HS-27A (cell line): ENCODE measurements at places on chromosomes 4 and X.

GRCh38 chrX:72078411-72078810, 53.3 kb downstream of the RTL5 start:
- DNase-seq = no peak

DNA sequence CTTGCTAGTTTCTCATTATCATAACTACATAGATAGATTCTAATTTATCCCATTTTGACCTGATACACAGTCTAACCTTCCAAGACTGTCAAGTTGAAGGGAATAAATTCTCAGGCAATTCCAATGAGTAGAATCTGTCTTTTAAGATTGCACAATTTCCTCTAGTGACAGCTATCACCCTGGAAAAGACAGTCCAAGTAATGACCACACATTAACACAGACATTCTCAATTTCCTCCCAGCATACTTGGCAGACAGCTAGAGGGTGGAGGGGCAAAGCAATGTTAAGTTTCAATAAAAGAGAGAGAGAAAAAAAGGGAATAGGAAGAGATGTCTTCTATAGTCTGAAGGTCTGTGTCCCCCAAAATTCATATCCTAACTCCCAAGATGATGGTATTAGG, 234.7 kb downstream of the LDB2 start:
- no peak for DNase-seq

GRCh38 chr4:90299373-90299772, 172.2 kb downstream of the CCSER1 start:
- DNase-seq = no peak

GRCh38 chr4:54433686-54434085, 204.6 kb downstream of the PDGFRA start:
- DNase-seq = no peak

DNA sequence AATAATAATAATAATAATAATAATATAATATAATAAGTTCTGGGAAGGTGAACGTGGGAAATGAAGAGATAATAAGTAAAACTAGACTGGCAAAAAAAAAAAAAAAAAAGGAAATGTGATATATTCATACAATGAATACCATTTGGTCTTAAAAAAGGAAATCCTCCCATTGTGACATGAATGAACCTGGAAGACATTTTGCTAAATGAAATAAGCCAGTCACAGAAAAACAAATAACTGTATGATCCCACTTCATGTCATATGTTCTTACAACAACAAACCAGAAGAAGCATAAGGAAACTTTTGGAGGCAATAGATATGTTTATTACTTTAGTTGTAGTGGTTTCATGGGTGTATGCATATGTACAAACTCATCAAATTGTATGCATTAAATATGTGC, 63.1 kb downstream of the ATP11C start:
- DNase-seq = no peak

DNA sequence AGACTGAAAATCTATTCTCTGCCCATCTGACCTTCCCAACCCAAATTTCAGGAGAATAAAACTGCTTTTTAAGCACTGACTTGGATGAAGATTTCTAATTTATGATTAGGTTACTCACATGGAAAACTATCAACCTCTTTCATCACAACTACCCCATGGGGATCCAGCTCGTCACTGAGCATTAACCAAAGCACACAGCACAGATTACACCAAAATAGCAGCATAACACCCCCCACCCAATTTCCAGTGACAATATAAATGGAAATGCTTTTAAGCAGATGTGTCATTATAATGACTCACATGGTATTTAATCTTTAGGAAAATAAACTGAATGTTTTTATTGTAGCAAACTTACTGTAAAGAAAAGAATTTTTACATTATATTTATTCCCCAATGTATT, 9.7 kb downstream of the SERTM2 start:
- no peak for DNase-seq

GRCh38 chr4:153825691-153826090, 36.8 kb upstream of the SFRP2 start:
- no peak for DNase-seq

DNA sequence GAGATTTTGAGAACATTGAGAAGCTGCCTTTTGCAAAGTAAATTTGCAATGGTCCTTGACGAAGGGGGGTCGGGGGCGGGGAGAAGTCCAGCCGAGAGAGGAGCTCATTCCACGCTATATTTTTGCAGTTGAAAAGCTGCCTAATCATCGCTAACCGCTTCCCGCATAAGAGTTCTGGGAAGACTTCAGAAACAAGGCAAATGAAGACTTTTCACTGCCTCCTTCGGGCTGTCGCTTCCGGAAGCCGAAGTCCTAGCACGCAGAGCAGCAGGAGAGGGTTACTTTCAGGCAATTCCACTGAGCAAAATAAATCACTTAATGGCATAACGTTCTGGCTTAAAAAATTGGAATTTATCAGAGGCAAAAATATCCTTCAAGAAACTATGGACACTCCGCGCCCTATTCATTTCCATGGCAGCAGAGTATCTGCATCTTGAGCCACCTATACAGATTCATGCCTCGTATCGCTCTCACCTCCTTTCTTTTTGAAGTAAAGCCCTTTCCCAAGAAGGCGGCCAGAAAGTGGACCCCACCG, 2.6 kb upstream of the LRAT start:
- no peak for DNase-seq

DNA sequence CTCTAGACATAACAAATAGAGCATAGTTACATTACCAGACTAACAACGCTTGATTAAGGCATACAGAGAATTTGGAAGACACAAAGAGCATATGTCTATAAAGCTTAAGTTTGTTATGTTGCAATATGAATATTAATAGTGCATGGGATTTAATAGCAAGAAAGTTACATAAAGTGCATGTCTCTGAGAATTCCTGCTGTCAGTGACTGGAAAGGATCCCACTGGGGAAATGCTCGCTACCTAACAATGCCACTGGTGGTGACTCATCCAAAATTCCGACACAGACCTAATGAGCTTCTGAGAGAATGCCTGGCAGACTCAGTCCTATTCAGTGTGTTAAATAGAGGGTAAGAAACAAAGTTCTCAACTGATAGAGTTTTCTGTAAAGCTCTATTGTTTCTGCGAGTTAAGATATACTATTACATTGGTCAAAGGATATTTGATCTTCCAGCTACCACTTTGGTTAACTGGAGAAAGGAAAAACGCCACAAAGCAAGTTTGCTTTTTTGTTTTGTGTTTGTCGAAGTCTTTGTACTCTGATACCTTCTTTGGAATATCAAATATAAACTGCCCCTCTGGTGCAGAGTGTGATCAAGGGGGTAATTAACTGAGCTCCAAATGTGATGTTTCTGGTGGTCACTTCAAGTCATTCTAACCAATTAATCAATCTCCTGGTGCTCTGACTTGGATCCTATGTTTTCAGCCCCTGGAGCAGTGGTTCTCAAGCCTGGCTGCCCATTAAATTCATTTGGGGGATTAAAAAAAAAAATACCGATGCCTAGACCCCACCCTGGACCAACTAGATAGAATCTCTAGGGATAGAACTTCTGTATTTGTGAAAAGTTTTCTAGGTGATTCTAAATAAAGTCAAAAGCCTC, 107.9 kb downstream of the PALLD start:
- DNase-seq = no peak

DNA sequence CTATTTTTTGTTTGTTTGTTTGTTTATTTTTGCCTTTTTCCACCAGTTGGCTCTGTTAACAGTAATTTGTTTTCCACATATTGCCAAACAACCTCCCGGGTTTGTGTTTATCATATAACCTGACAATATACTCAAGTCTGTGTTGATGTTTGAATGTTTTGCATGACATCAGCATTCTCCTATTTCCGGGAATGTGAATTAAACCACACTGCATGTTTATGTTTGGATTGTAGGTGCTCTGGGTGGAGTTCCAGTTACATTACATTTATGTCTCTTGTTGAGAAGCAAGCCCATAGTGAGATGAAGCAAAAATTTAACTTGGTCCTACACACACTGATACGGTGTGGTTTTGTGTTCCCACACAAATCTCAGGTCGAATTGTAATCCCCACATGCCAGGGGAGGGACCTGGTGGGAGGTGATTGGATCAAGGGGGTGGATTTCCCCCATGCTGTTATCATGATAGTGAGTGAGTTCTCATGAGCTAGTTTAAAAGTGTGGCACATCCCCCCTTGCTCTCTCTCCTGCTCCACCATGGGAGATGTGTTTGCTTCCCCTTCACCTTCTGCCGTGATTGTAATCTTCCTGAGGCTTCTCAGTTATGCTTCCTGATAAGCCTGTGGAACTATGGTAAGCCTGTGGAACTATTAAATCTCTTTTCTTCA, 54.4 kb upstream of the CLNK start:
- no peak for DNase-seq

DNA sequence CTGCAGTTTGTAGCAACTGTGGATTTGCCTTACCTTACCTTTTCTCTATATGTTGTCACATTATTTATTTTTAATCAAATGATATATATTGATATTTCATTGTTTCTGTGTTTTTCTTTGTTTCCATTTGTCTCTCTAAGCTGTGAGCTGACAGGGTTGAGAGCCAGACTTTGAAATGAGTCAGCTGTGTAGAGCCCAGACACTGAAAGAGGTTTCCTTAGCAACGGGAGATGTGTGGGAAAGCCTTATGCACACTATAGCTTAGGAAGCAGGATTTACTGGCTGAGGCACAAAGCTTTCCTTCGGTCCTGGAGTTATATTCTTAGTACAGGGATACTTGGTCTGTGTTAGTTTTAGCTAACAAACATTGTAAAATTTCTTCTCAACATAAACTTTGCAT, 192.2 kb downstream of the FGF13 start:
- no peak for DNase-seq

DNA sequence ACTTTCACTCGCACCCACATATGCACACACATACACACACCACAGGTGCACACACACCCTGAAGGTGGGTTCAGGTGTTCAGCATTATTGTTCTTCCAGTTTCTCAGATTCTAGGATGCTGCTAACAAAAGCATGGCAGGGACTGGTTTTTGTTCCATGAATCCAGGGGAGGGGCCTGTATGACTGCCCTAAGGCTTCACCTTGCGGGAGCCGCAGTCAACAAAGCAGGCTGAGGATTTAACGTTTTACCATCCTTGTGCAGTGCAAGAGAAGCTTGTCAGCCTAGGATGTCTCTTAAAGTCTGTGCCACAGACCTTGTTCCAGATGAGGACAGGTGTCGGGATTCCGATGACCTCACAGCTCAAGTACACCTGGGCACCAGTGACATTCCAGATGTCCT, 61.8 kb downstream of the POLR2B start:
- DNase-seq = no peak

DNA sequence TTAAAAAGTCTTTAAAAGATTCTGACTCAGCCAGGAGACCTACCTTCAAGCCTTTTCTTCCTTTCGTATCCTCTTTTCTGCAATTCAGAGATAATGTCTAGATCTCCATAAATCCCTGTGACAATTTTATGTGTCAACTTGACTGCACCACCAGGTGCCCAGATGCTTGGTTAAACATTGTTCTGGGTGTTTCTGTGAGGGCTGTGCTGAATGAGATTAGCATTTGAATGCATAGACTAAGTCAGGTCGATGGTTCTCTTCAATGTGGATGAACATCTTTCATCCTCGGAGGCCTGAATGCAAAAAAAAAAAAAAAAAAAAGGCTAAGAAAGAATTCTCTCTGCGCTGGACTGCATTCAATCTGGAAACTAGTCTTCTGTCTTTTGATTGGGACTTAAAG, 1082.7 kb downstream of the NLGN4X start:
- DNase-seq = no peak

DNA sequence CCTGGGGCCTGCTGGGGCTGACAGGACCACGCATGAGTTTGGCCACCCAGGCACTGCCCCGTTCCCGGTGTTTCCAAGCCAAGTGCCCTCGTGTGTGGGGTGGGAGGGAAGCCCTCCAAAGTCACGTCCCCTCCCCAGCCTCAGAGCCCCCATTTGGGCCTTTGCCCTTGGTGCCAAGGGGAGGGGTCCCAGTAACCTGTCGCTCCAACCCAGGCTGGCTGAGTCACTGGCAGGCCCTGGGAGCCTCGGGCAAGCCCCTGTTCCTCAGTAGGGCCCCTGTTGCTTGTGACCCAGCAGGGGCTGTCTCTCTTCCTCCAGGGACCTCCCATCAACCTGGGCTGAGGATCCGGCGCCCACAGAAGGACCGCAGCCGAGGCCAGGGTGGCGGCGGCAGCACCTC, 10.7 kb upstream of the HAUS7 start:
- no peak for DNase-seq

GRCh38 chr4:20384456-20384855, 132.8 kb downstream of the SLIT2 start:
- DNase-seq = no peak

- DNase-seq = no peak
Measured at GRCh38 chr4:40173470-40173875, 23.4 kb upstream of the RHOH start.

- no peak for DNase-seq
Measured at GRCh38 chr4:151689211-151689991, 71.4 kb downstream of the GATB start.

DNA sequence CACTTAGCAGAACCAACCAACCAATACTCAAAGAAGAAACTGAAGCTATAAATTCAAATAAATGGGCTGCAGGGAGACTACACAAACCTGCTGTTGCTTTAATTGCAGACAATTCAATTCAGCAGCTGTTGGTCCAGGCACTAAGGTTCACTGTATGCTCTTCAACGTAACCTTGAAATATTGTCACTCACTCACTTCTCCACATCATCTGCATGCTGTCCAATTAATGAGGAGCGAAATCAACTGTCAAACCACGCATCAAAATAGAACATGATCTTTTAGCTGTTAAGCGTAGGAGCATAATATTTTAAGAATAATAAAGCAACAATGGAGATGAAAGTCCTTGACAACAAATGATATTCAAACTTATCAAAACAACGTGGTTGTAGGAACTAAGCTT, 17.0 kb downstream of the ENOX2 start:
- DNase-seq = no peak

DNA sequence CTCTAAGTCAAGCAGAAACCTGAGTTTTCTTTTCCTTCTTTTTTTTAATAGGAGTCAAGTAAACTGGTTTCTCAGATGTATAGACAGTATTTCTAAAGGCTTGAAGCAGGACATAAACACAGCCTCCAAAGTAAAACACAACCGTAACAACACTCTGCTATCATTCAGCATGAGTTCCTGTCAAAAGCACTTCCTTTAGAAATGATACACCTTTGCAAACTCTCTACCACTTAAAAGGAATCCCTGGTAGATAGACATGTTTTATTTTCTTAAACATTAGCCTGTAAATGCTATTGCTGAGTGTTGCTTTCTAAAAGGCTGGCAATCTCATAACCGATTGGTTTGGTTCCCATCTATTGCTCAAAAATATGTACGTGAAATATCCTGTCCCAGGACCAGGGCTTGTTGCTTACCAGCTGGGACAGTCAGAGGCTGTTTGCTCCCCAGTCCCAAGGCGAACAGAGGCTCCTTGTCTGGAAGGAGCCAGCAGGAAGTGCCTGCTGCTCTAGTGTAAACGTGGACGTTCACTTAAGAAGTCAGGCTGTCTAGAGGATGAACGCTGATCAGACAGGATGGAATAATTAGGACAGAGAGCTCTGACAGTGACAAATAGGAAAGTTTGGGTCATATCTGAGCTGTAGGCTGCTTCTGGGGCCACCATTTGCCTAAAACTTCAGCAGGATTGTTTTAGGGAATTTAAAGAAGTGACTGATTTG, 173.9 kb upstream of the KLF3 start:
- no peak for DNase-seq

DNA sequence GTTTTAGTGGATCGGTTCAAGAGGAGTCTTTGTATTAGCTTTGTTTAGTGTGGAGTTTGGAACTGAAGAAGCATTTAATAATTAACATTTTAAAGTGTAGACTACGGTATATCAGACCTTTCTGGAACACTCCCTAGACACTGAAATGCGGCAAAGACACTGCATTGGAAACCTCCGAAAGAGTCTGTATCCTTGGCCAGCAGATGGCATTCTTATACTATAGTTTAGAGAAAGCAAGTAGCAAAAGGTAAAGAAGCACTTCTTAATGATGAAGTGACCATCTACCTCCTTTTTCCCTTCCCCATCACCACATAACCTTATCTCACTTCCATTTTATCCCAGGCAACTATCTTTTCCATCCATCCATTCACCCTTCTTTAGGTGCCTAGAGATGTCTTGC, 7.6 kb downstream of the FABP2 start:
- DNase-seq = no peak
